IMR-90 (cell line): ENCODE measurements at places on chromosomes 2 and 18. TPM values are rescaled to one million over a fixed set of nuclear protein-coding genes. Genes with fewer than 3 reads are reported as not detected.

Gene GTF2A1L
- not detected in 2 replicates for total RNA-seq

Gene PROC
- total RNA-seq, result 0.28 TPM in 1 of 2 replicates, not detected in the other

GRCh38 chr2:222049946-222050345 is 248.9 kb downstream of the PAX3 start:
- no peaks in the 10 kb centered on the region for H3K4me1 ChIP-seq
- H3K36me3 ChIP-seq, result no peaks in the 10 kb centered on the region
- no peaks in the 10 kb centered on the region for H3K27me3 ChIP-seq
- H3K27ac ChIP-seq, result no peak overlapping the region

Gene CFAP221
- total RNA-seq, result not detected in 2 replicates

DNA sequence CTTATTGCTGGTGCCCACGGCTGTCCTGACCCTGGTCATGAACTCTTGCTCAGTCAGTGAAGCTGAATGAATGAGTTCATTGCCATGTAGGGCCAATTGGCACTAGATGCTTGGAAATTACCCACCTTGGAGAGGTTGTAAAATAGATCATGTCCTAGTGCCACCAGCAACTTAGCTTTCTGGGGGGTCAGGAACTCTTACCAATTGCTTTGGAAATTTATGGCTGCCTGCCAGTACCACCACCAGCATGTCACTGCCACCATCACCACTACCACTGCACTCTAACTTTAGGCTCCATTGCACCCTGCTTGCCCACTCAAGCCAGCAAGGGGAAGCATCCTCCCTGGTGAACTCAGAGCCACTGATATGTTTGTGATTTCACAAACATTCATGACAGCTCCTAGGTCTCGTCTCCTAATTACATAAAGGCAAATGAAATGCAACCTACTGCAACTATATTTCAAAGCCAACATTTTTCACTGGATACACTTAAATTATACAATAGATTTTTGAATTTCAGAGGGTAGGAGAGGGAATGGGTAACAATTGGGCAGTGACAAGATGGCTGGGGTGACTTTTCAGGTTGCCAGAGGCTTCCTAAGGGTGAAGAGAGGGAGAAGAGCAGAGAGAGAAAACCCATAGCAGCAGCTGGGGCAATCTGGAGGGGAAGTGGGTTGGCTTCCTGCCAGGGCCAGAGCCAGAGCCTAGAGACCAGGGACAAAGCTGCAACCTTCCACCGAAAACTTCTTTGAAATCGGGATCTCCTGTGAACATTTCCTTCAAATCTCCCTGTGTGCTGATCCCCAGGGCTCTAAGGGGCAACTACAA is 3.5 kb upstream of the EMILIN1 start:
- peaks cover 2% of the 10 kb centered on the region for H3K36me3 ChIP-seq
- H3K4me3 ChIP-seq, result no peak overlapping the region
- peak; percentile 26 for DNase-seq
- no peaks in the 10 kb centered on the region for H3K27me3 ChIP-seq

- DNase-seq, result no peak
- H3K36me3 ChIP-seq, result no peaks in the 10 kb centered on the region
- no peaks in the 10 kb centered on the region for H3K4me1 ChIP-seq
- no peak overlapping the region for H3K27ac ChIP-seq
Measured at GRCh38 chr2:39893616-39894015, 114.6 kb upstream of the THUMPD2 start.

- peaks cover 6% of the 10 kb centered on the region; the same call in 1 of the 2 replicates for H3K4me1 ChIP-seq
- peak within 1 kb of the TSS; percentile 61 for H3K4me3 ChIP-seq
- no peaks in the 10 kb centered on the region for H3K36me3 ChIP-seq
- no peaks in the 10 kb centered on the region for H3K27me3 ChIP-seq
- DNase-seq, result no peak
Measured at GRCh38 chr2:112138159-112139032, at the start of gene FBLN7. Gene FBLN7, plus strand, starts transcription at chr2:112138385. Its CDS starts 271 bp downstream, at chr2:112138656.
